ENCODE measurements at places on chromosomes 16 and 17. TPM values are rescaled to one million over a fixed set of nuclear protein-coding genes. Genes with fewer than 3 reads are reported as not detected.

- no peak for DNase-seq
Observed at GRCh38 chr17:33989361-33990148, 265.5 kb upstream of the CCL2 start.

- no peak for DNase-seq
Observed at GRCh38 chr17:5701381-5701780, 117.1 kb upstream of the NLRP1 start.

GRCh38 chr17:45260204-45260783 is 1.6 kb downstream of the SPATA32 start:
- no peak for DNase-seq

DNA sequence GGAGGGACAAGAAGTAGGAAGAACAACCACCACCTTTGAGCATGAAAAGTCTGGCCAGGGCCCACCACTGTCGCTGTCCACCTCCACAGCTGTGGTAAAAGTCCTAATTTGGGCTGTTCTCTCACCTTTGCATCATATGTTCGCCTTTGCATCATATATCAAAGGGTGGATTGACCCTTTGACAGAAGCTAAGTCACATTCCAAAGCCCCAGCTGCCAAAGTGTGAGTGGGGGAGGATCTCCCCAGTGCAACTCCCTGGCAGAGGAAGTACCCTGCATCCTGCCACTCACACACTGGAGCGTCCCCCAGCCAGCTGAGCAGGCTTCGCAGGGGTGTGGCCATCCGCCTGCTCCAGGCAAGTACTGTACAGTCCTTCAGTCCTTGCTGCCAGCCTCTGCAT is 12.7 kb upstream of the SPECC1 start:
- DNase-seq, result no peak

ZDHHC1 gene
- 0.52 TPM for total RNA-seq
